ENCODE measurements at places on chromosomes 7 and 10.

- no peak for DNase-seq
Measured at GRCh38 chr10:123703195-123703790, 37.1 kb downstream of the GPR26 start.

- DNase-seq, result no peak
Measured at GRCh38 chr10:7794251-7795026, 6.5 kb downstream of the ATP5F1C start.

DNA sequence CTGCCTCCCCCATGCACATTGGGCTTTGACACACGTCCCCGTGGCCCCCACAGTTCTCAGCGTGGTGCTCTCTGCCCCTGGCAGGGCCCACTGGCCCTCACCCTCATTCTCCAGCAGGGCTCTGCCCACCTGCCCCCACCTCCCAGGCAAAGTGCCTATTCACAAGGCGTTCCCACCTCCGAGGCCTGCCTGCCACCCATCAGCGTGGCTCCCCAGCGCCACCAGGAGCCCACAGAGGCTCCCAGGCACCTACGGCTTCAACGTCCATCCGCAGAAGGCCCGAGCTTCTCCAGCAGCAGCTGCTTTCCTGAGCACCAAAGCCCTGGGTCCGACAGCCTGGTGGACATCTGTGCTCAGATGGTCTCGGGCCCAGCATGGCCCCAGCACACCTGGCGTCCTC, 211.8 kb upstream of the PPP2R2D start:
- DNase-seq, result no peak

DNA sequence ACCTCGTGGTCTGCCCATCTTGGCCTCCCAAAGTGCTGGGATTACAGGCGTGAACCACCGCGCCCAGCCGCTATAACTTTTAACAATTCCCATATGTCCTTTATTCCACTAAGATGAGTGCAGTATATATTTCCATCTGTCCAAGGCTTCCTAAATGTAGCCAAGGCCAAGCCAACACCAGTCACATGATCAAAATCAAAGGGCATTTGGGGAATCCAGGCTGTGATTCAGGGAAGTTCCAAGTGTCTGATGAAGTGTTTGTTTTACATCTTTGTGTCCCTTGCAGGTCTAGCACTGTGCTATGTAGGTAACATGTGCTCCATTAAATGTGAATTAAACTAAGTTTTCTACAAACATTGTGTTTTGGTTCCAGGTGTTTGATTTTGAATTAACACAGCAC, 20.8 kb downstream of the AKR1E2 start:
- no peak for DNase-seq

DNA sequence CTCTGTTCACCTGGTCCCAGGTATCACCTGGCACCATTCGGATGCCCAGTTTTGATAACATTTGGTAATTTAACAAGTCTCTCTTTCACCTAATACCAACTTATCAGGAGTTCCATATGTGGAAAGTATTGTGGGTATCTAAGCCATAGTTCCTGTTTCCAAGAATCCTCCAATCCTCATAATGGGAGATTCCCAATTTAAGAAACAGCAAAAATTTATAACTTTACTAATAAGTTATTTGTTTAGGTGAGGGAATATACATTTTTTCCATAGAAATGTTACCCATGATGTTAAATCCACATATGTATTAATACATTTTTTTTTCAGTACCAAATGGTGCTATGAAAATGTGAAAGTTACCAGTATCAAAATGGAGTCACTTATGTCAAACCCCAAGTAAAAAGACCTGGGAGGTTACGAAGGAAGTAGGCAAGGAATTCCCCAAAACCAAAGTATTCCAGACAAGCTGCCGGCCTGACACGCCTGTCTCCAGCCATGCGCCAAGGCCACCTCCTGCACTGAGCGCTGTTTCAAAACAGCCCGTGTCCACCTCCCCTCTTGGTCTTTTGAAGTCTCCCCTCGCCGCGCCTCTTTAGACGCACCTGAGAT, 44.8 kb downstream of the PRKCQ start:
- no peak for DNase-seq

- no peak for DNase-seq
Measured at GRCh38 chr7:108347616-108348015, 108.6 kb downstream of the NRCAM start.

DNA sequence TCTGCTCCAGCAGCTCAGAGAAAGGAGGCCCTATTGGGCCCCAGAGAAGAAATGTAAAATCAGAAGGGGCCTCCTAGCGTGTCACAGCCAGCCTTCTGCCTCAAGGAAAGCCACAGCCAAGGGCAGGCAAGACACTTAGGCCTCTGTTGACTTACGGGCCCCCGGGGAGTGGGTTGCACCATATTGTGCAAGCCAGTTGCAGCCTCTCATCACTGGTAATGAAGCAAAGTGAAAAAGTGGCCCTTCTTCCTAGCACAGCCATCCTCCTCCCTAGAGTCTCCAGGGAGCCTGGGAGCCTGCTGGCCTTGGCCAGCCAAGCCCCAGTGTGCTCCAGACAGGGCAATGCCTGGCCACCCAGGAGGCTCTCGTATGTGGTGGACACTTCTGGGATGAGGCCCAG, 56.2 kb upstream of the GDF10 start:
- no peak for DNase-seq

GRCh38 chr10:132485391-132485790, 52.2 kb upstream of the INPP5A start:
- no peak for DNase-seq

DNA sequence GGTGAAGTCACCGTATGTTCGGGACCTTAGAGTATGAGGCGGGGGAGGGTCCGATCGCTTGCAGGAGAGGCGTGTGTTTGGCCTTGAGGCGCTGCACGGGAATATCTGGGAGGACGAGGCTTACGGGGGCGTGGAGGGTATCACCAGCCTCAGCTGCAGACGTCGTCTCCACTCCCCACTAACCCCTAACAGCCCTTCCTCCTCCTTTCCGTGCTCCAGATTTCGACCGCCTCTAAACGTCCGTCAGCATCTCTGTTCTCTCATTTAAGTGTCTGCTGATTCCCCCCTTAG, 23.5 kb upstream of the ZNF12 start:
- DNase-seq, result no peak

DNA sequence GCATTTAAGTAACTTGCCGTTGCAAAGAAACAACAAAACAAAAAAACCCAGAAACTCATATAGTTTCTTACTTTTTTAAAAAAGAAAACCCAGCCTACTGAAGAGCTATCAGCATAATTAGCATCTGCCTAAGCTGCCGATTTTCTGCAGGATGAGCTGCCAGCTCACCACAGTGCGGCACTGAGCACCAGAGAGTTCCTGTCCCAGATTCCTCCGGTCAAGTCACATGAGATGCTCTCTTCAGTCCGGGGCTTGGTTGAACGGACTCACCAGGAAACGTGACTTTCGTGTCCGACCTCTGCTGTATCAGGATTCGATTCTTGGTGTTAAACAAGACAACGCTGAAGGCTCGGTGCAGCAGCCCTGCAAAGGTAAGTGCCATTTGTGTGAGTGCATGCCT, 3.2 kb downstream of the IDI2 start:
- no peak for DNase-seq

- no peak for DNase-seq
Measured at GRCh38 chr7:108592646-108593201, 23.1 kb downstream of the DNAJB9 start.

GRCh38 chr7:698515-699475, 27.7 kb upstream of the DNAAF5 start:
- no peak for DNase-seq

GRCh38 chr7:65285906-65286864, 87.5 kb upstream of the ZNF92 start:
- DNase-seq, result no peak

DNA sequence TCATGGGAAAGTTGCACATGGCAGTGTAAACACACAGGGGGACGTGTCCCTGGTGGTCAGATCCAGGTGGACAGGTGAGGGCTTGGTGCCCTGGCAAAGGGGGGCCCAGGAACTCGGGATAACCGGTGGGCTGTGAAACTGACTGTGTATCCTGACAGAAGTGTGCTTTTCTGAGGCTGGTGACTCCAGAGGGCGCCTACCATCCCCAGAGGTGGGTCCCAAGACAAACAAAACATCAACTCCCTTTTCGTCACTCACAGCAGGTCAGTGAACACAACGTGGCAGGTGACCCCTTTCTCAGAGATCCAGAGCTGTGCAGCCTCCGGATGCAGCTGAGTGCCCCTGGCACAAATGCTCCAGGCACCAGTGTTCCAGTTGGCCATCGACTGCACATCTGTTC, 56.0 kb upstream of the DDC start:
- no peak for DNase-seq

DNA sequence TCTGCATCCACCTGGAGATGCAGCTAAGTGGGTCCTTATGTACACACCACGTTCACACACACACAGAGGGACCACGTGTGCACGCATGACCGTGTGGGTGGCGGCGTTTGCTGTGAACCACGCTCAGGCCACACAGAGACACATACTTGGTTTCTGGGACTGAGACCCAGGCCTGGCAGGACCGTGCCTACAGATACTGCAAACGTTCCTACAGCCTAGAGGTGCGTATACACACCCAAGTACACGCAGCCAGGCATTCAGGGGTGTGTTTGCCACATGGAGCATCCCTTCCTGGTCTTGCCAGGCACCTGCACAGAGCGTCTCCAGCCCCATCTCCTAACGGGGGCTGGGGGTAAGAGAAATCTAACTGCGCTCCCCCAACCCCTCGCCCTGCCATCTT, 49.0 kb upstream of the GTF2IRD1 start:
- no peak for DNase-seq

DNA sequence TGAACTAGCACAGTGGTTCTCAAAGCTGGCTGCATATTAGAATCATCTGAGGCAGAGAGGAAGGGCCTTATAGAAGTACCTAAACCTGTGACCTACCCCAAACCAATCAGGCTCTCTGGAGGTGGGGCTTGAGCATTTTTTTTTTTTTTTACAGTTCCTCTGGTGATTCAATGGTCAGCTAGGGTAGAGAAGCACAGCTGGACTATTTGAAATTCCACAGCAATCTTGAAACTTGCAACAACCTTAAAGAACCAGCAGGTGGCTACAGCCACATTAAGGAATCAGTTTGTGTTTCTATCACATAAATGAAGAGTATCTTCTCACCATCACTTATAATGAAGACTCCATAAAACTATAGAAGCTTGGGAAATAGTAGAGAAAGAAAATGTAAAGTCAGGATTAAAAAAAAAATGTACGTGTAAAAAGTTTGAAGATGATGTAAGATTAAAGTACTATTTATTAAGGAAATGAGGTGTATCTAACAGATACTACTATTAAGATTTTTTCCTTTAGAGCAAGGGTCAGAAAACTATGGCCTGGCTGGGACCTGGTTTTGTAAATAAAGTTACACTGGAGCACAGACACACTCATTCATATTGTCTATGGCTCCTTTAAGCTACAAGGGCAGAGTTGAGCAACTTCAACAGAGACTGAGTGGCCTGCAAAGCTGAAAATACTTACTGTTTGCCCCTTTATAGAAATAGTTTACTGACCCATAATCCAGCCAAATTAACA, 3.8 kb downstream of the RTKN2 start:
- no peak for DNase-seq

DNA sequence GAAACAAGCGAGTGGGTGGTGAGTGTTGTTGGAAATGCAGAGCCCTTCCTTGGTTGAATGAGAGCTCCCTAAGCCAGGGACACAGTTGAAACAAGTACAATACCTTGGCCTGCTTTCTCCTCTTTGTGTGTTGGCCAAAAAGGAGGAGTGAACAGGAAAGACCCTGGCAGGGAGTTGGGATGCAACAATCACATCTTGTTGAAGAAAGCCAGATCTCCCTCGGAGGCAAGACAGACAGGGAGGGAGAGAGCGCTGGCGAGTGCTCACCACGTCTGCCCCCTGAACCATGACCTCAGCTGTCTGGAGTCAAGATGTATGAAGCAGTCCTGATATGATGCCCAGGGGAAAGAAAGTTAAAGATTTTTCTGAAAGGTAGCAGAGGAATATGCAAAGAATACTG, 66.8 kb downstream of the ADAM12 start:
- no peak for DNase-seq

DNA sequence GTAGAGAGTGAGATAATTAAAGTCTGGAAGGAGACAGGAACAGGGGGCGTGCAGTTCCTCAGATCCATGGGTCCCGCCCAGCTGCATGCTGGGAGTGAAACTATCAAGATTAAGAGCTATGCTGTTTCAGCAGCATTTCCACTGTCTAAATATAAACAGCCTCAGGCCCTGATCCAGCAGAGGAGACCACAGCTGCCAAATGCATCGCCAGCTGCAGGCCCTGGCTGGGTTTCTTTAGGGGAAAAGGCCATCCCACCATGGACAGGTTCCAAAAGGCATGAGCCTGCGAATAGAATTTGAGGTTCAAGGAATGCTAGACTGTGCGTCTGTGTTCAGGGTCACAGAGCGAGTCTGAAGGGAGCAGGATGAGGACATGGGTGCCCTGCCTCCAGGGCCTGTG, 411.4 kb downstream of the PAXIP1 start:
- DNase-seq, result no peak

DNA sequence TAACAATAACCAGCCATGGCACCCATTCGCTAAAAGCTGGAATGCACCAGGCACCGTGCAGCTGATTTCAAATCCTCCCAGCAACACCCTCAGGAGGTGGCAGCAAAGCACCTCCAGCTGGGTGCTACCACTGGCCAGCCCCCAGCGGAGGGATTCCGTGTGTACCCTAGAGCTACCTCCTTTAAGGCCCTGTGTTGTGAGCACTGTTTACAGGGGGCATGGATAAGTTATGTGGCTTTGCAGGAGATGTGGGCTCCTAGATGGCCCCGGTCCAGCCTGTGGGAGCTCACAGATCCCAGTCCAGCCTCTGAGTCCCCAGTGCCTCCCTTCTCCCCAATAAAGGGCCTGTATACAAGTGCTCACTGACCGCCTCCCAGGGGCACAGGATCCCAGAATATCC, 27.1 kb downstream of the TNRC18 start:
- DNase-seq, result no peak
